ENCODE measurements at places on chromosomes 5 and 9.

DNA sequence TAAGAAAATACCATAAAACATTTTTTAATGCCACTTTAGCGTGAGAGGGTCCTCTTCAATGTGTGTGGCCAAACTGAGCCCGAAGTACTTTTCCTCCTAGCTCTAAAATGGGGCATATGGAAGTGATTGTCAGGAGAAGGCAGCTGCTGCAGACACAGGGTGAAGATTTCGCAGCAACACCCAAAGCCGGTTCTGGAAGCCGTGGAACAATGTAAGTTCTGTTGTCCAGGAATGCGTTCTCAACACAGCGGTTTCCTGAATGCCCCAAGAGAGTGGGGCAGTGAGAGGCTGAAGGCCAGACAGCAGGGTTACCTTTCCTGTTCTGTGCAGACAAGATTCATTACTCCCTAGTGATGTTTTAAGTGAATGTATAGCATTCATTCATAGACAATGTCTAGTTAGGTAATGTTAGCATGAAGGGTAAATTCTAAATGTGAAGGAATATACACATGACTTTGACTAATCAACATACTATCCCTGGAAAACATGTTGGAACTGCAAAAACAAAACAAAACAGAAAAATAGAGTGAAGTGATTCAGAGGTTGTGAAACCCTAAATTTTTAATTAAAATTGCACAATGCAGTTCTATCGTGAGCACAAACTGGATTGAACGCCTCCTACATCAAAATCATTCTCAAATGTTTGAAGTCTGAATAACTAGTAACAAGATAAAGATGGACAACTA, 197.0 kb upstream of the SEMA6A start:
- DNase-seq = no peak

DNA sequence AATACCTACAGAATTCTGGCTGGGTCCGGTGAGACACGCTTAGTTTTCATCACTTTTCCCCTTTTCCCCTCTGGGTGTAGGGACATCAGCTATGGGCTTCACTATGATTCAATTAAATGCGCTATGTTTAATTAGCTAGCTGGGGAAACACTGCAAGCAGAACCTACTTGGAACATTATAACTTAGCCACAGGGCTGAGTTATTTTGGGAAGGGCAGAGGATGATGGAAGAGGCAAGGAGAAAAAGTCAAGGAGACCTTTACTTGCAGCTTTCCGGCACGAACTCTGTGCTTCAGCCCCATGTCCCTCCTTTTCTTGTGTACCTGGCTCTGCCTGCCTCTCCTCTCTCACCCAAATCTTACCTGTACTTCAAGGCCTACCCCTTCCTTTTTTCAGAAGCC, 62.8 kb downstream of the KIF4B start:
- no peak for DNase-seq

DNA sequence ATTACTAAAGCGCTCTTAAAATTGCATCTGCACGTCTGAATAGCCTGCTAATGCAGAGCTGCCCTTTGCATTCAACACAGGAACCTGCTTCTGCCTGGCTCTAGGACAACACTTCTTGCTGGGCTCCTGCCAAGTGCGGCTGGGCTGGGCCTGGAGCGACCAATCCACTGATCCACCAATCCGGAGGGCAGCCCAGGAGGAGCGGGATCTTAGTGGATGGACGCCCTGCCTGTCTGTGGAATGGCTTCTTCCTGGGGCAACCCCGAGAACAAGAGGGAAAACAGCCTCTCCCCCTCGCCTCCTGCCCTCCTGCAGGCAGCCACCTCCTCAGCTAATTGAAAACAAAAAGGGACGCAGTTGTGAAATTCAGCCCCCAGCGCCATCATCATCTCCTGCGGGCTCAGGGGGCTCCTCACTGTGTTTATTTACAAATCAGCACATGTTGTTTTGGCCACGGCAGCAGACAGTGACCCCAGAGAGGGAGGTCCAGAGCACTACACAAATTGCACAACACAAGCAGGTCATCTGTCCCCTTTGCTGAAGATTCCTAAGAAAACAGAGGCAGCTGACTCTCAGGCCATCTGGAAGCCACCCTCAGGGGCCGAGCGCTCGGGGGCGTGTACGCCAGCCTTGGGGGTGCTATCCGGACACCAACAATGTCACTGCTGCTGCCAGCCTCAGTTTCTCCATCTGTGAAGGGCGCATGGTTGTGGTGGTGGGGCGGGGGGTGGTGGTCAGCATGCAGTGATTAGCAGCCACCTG, 57.3 kb downstream of the GADD45G start:
- DNase-seq = peak; percentile 50

- no peak for DNase-seq
These were observed 5.9 kb upstream of the FOXD1 start for GRCh38 chr5:73454379-73455036.

- no peak for DNase-seq
These were observed 258.5 kb upstream of the ADRA1B start for GRCh38 chr5:159657771-159658170.

GRCh38 chr9:36543916-36544315, 28.8 kb upstream of the MELK start:
- DNase-seq = no peak

- DNase-seq = no peak
These were observed 88.7 kb upstream of the PRRC1 start for GRCh38 chr5:127428748-127429147.

DNA sequence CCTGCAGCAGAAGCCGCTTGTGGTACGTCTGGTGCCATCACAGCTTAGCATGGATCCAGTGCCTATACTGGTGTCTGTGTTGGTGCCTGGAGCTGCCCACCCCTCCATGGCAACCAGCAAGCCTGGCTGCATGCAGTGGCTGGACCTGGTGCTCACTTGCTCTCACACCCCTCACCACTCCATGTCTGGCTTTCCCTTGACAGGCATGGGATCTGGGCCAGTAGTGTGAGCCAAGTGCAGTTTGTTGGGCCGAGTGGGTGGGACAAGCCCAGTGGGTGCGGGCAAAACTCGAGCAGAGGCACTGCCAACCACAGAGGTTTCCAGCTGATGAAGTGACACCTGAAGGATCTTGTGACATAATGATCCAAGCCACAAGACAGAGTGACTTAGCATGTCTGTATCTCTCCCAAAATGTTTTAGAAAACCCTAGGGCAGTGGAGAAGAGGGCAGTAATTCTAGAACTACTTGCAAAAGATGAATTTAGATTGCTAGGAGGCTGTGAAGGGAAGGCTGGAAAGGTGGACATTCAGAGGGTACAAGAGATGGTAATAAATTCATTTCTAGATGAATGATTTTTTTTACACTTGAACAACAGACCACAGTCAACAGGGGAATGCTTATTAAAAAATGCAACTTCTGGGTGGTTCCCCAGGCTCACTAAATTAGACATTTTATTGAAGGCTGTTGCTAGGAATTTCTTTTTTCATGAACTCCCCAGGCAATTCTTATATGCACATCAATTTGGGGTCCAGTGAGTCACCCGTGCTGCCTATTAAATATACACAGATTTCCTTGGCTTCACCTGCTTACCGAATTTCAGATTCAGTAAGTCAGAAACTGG, 660.3 kb downstream of the TLR4 start:
- DNase-seq = no peak

GRCh38 chr5:96904054-96904931, 28.0 kb downstream of the ERAP2 start:
- no peak for DNase-seq

GRCh38 chr5:124949862-124950261, 203.4 kb upstream of the ZNF608 start:
- DNase-seq = no peak

GRCh38 chr9:122276096-122276495, 11.4 kb downstream of the MRRF start:
- DNase-seq = no peak

- DNase-seq = no peak
These were observed 412.0 kb downstream of the ACTL7B start for GRCh38 chr9:108443741-108444140.

DNA sequence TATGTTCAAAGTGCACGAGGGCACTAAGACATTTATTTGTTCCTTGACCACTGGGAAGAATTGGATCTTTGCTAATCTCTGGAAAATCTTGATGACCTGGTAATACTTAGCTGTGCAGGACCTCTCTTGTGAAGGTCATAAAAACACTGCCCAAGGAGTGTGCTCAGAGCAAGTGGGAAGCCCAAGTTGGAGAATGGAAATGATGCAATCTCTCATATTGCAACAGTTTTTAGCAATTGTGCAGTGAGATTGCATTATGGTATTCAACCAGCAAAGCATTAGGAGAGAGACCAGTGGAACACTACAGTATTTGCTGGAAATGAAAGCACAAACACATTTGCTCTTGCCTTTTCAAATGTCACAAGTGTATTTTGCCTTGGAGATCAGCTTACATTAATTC, 34.5 kb downstream of the TXNDC8 start:
- DNase-seq = peak; percentile 20

DNA sequence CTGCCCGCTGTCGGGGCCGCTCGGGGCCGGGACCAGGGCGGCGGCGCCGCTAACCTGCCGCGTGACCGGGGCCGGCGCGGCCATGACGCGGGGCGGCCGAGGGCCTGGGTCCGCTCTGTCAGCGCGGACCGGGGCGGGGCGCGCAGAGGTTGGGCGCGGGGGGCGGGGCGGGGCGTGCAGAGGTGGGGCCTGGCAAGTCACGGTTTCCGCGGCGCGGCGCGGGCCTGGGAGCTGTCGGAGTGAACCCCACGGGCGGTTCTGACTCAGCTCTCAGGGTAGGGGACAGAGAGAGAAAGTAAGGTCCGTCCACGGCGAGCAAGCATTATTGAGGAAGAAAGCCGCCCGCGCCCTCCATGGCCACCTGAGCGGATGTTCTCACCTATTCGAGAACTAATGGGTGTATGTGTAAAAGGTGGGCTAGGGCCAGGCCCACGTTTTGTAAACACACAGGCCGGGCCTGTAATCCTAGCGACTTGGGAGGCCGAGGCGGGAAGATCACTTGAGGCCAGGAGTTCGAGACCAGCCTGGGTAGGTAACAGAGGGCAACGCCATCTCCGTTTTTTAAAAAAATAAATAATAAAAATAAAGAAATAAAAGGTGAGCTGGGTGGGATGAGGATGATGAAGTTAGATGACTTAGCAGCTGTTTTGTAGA, at the start of gene PRXL2C:
TSS of gene PRXL2C (minus strand) at position 120 of the 654 bp plus-strand sequence. CDS start at position 84, 36 bp downstream.
- no peak for DNase-seq

DNA sequence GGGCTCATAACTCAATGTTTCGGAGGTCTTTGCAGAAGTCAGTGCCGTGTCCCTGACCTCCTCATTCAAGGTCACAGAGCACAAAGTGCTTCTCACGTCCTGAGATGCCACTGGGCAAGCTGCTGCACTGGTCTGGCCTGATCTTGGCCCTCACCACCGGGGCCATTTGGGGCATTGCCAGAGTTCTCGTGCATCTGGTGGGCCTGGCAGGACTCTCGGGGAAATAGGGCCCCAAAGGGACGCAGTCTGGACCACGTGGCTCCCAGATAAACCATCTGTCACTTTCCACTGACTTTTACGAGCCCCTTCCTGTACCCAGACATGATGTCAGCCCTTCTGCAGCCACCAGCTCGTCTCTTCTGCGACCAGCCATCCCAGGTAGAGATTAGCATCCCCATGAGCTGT, 54.8 kb downstream of the HRH2 start:
- DNase-seq = no peak

- no peak for DNase-seq
These were observed 299.0 kb downstream of the FBXL7 start for GRCh38 chr5:15799014-15799413.

DNA sequence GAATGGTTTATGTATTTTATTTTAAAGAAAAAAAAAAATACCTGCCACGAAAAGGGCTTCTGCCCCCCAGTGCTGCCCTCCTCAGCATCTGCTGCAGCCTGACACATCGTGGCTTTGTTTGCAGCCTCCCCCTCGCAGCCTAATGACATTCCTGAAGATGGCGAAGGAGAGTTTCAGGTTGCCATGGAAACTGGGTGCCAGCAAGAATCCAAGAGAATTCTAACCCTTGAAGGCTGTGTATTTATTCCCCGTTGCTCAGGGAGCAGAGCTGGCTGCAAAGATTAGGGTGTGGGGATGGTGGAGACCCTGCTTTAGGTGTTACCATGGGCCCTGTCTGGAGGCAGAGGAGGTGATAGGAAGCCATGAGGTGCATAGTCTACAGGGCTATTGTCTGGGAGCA, 126.6 kb downstream of the NSG2 start:
- no peak for DNase-seq

DNA sequence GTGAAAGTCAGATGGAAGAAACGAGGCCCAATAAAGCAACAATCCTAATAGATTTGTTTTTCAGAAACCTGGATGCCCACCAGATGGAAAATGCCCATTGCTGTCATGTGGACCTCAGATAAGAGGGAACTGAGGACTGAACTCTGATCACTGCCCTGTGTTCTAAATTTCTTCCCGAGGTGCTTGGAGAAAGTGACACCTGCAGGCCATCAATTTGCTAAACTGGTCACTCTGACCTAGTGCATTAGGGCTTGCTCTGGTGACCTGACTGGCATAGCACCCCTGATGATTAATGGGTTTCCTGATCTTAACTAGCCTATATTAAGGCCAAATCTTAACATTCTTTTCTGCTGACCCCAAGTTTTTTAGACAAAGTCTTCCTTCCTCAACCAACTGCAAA, 32.4 kb upstream of the VDAC1 start:
- DNase-seq = no peak

GRCh38 chr5:172669386-172670004, 28.4 kb downstream of the NEURL1B start:
- DNase-seq = no peak

DNA sequence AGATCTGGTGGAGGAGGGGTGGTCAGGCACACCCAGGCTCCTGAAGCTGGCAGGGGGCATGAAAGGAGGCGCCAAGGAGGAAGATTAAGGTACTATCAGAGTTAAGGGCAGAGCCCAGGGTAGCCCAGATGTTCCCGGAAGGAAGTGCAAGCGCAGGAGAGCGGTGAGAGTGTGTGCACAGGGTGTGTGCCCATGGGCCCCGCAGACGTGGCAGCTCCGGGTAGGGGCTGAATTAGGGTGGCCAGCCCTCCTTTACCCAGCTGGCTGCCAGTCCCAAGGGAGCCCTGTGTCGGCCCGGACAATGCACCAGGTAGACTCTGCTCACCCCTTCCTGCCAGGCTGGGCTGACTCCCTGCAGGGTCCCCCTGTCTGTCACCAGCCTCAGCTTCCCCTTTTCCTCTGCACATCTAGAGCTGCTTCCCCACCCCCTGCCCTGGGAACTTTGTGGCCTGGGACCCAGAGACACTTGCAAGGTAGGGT, at the start of gene SMIM33:
TSS of gene SMIM33 (plus strand) at position 184 of the 480 bp plus-strand sequence. CDS start at position 302, 118 bp downstream.
- DNase-seq = no peak

DNA sequence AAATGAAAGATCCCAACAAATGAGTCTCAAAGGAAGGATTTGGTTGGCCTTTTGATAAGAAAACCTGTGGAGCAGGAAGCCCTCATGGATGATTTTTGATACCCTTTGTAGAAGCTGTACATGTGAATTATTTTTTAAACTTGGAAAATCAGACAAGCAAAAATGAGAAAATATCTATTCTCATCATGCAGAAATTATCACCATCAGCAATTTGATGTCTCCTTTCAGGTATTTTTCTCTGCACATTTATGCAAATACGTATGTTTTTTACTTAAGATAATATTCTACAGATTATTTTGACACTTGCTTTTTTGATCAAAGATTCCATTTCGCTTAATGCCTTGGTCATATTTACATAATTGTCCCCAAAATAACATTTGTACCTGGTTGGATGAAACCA, 7.2 kb downstream of the BTNL9 start:
- DNase-seq = no peak

GRCh38 chr9:128392302-128393144, 21.3 kb downstream of the URM1 start:
- no peak for DNase-seq

Measured in SK-N-MC (cell line).